GM12864 (cell line): ENCODE measurements at places on chromosomes 7 and 10.

- DNase-seq = no peak
These were observed 54.3 kb downstream of the ZNF438 start for GRCh38 chr10:30977385-30977784.

DNA sequence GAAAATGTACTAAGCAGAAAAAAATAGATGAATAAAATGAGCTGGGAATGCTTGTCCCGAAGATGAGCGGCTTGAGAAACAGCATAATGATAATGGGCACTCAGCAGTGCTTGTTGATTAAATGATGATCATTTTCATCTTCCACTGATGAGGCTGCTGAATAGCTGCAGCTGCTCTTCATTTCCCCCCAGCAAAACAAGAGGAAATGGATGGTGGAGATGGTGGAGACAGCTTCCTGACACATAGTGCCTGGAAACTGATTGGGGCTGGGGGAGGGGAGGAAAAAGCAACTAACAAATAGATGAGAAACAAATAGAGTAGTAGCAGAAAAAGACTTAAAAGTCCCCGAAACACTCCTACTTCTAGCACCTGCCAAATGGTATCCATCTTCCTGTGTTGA, 41.4 kb downstream of the MRC1 start:
- no peak for DNase-seq

GRCh38 chr7:70037171-70037933, 439.1 kb downstream of the AUTS2 start:
- DNase-seq = no peak

- no peak for DNase-seq
These were observed 81.5 kb downstream of the RTKN2 start for GRCh38 chr10:62186999-62187675.

- DNase-seq = no peak
These were observed 50.4 kb upstream of the PLEKHA1 start for GRCh38 chr10:122323941-122324675.

GRCh38 chr7:158706273-158706704, 1.7 kb upstream of the NCAPG2 start:
- no peak for DNase-seq

DNA sequence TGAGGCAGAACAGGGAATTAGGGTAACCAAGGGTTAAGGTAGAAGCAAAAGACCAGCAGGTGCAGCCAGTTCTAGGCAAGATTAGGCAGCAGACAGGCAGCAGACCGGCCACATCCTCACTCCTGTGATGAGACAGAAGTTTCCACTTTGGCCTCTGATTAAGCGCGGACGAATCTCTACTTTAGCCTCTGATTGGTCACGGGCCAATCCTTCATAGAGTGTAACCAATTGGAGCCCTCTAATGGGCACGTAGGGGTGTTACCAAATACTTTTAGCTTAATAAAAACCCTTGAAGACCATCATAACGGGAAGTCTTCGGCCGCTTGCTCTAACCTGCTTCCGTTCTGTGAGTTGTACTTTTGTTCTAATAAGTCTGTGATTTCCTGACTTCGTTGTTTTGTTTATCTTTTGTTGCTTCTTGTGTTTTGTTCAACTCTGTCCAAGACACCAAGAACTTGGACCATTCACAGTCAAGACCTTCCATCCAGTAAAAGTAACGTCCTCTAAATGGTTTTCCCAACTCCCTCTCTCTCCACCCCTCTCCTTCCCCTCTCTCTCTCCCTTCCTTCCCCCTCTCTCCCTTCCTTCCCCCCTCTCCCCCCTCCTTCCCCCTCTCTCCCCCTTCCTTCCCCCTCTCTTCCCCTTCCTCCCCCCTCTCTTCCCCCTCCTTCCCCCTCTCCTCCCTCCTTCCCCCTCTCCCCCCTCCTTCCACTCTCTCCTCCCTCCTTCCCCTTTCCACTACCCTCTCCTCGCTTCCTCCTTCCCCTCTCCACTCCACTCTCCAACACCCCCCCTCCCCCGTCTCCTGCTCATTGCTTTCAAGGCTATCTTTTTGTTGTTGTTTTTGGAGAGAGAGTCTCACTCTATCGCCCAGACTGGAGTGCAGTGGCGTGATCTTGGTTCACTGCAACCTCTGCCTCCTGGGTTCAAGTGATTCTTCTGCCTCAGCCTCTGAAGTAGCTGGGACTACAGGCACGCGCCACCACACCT, 13.2 kb upstream of the MALSU1 start:
- DNase-seq = no peak

DNA sequence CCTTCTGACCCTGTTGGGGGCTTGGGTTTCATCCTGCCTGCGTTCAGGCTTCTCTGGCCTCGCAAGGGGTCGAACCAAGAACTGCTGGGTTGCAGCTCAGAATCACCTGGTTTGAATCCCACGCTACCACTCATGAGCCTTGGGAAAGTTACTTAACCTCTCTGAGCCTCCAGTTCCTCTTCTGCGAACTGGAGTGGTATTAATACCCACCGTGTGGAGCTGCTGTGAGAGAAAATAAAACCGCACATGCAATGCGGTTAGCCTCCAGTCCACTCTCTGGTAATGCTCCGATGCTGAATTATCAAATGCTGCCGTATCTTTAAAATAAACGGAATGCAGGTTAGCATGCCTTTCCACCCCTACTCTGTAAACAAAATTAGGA, 171.9 kb downstream of the ARHGAP12 start:
- no peak for DNase-seq

DNA sequence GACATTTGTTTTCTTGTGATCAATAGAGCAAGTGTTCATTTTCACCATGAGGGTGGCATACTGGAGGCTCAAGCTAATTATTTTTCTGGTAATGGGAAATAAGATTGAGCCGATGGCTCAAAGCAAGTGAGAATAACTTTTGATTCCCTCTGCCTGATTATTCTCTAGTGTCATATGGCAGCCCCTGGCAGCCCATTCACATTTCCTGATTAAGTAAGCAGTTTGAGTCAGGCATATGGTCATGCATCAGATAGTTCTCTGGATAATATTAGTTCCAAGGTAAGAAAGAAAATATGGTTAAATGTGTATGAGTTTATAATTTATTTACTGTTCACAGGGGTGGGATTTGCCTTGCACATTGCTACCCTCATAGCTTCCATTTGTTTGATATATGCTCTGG, 109.2 kb downstream of the DYNC1I1 start:
- DNase-seq = no peak

- DNase-seq = no peak
These were observed 20.2 kb upstream of the IKZF1 start for GRCh38 chr7:50284296-50284695.

DNA sequence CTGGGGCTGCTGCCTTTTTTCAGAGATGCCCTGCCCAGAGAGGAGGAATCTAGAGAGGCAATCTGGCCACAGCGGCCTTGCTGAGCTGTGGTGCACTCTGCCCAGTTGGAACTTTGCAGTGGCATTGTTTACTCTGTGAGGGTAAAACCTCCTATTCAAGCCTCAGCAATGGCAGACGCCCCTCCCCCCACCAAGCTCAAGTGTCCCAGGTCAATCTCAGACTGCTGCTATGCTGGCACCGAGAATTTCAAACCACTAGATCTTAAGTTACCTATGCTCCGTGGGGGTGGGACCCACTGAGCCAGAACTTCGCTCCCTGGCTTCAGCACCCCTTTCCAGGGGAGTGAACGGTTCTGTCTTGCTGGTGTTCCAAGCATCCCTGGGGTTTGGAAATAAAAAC, 77.2 kb downstream of the EXOC4 start:
- no peak for DNase-seq

DNA sequence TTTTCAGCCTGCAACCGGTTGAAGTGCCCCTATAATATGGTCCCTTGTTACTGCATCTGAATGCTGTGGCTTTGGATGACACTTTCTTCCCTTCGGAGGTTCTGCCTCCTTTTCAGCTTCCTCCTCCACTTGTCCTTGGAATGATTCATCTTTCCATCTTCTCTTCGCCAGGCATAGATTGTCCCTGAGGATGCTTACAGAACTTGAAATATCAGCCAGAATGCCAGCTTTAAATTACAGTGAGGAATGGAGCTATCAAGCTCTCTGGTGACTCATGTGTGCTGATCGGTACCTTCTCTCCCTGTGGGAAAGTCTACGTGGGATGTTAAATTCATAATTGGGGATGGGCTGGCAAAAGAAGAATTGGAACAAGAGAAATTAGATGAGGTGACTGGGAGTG, 45.9 kb upstream of the PDK4 start:
- no peak for DNase-seq

GRCh38 chr7:101824440-101824839, 7.0 kb downstream of the CUX1 start:
- no peak for DNase-seq

DNA sequence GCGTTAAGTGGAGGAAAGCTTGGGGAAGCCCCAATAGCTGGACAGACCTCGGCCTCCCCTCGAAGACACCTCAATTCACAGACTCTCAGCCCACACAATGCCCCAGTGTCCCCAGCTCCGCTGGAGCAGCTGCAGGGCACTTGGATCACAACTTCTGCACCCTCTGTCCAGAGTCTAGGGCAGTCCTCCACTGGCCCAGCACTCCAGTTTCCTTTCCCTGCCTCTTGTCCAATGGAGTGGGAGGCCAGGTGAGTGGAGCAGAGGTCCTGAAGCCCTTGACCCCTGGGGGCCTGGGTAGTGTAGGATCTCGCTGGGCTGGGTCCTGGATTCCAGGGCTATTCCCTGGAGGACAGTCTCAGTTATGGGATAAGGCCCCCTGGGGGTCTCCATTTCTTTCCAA, 11.9 kb downstream of the SFRP5 start:
- no peak for DNase-seq

- DNase-seq = no peak
These were observed 18.2 kb downstream of the GPR141 start for GRCh38 chr7:37701769-37702168.

DNA sequence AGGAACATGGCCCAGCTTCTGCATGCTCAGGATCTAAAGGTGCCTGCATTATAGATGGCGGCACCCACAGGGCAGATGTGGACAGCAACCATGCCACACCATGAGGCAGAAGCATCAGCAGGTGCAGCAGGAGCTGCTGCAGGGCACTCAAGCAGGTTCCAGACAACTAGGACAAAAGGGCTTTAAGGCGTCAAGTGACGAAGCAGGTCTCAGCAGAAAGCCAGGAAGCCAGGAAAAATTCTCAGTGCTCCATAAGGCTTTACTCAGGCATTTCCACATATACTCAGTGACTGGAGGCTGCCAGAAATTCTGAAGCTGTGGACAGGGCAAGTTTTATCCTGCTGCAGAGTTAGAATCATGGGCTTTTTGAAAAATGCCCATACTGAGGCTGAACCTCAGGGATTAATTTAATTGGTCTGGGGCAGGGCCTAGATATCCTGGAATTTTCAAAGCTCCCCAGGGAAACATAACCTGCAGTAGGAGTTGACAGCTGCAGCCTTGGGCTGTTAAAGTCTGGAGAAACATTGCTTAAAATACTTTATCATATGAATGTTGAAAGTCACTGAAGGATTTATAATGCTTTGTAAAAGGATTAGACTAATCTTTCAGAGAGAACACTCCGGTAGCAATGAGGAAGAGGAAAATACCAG, 68.1 kb upstream of the RNF148 start:
- DNase-seq = no peak

GRCh38 chr7:3033581-3033980, 10.1 kb downstream of the CARD11 start:
- no peak for DNase-seq

DNA sequence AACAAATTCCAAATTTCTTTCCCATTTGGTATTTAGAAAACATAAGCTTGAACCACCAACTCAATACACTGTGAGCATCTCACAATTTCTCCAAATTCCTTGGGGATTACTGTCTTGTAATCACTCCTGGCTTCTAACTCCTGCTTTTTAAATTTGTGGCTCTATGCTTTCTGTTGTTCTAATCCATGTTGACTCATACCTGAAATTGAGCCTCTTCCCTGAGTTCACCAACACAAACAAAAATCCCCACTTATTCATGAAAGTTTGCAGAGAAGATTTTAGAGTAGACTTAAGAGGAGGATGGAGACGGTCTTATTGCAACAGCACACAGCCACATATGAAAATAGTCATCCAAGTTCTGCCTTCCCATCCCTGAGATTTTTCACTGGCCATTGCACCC, 252.5 kb downstream of the PTEN start:
- DNase-seq = no peak

GRCh38 chr7:116834815-116835504, 27.4 kb upstream of the CAPZA2 start:
- DNase-seq = no peak
